ENCODE measurements at places on chromosomes 5 and 9. TPM values are rescaled to one million over a fixed set of nuclear protein-coding genes. Genes with fewer than 3 reads are reported as not detected.

The SLC46A2 gene
- total RNA-seq, result not detected

The LIFR gene
- 30.1 TPM for total RNA-seq

The PCDHGA11 gene
- total RNA-seq, result 20.6 TPM

The LSM11 gene
- 6.1 TPM for total RNA-seq

The PCDHGA3 gene
- total RNA-seq, result 0.79 TPM

The HK3 gene
- total RNA-seq, result not detected

The MYMK gene
- not detected for total RNA-seq

The LHX2 gene
- total RNA-seq, result not detected

The CNTNAP3B gene
- 13.3 TPM for total RNA-seq

The PTGS1 gene
- total RNA-seq, result 257 TPM

Measured in smooth muscle cell of the pulmonary artery (primary cell).